ENCODE measurements at places on chromosomes 2 and 18.
A peak's percentile ranks its signal among the peaks of the same experiment; 100 is the strongest.

GRCh38 chr2:101400048-101400447 lies 12.7 kb upstream of the CREG2 start:
- DNase-seq = peak; percentile 93

DNA sequence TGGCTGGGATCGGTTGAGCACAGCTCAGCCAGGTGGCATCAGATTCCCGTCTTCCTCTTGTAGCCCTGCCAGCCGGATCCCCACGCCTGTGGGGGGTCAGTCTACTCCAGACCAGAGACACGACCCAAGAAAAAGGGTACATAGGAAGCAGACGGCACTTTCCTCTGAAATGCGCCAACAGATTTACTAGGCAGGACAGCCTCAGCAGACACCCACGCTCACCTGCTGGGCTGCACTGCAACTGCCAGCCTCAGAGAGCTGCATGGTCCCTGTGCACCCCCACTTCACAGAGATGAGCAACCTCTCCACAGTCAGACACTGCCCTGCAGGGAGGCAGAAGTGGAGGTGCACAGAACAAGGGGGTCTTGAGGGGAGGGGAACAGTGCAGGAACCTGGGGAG lies 75.7 kb upstream of the OTOS start:
- no peak for DNase-seq

DNA sequence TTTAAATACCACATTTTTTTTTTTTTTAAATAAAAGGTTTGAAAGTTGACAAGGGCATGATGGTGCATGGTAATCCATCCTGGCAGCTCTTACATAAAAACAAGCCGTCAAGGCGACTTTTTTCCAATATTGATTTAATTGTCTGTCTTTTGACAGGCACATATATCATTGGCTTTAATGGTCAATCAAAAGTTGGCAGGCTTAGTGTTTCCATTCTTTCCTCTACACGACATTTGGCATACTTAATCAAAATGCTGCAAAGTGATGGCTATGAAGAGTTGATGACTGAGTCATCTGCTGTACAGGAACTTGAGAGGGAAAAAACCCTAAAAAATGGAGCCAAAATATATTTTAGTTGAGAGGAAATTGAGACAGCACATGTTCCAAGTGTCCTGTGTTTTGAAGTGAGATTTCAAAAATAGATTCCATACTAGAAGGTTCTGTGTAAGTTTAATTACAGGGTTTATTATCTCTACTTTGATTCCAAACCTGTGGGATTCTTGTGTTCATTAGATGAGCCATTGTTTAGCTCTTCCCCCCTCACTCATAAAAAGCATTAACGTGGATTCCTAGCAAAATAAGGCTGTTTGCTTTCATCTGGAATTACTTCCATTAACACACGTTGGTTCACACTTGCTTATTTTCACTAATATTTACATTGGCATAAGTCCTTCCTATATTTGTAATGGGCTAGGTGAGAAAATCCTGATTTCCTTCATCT lies 3.2 kb downstream of the TSHZ1 start:
- DNase-seq = no peak

DNA sequence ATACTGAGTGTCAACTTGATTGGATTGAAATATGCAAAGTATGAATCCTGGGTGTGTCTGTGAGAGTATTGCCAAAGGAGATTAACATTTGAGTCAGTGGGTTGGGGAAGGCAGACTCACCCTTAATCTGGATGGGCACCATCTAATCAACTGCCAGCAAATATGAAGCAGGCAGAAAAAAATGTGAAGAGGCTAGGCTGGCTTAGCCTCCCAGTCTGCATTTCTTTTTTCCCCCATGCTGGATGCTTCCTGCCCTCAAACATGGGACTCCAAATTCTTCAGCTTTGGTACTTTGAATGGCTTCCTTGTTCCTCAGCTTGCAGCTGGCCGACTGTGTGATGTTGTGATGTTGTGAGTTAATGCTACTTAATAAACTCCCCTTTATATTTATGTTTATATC lies 577.4 kb downstream of the CPS1 start:
- no peak for DNase-seq

DNA sequence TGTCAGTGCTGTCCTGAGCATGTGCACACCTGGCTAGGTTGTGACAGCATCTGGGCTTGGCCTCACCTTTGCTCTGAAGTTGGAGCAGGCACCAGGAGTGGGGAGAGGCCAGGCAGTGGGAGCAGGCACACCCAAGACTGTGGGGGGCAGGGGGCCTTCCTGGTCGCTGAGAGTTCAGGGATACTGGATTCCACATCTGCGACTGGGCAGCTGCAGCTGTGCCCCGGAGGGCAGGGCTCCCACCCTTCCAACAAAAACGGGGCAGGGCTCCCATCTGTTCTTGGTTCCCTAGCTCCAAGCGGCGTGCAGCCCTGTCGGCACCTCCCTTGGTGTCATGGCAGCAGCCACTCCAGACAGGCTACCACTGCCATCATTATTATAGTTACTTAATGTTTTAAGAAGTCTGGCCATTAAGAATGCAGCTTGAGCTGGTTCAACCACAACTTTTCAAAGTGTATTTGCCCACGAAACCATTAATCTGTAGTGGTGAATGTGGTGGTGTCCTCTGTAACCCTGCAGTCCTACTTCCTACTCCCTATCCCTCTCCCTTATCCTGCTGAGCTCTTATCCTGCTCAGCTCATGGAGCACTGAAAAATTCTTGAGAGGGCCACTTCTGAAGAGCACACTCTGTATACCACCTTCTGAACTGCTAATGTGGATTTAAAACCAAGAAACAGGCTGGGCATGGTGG lies 48.0 kb upstream of the RAB1A start:
- DNase-seq = no peak

- no peak for DNase-seq
These were observed 18.2 kb upstream of the CCBE1 start for GRCh38 chr18:59715445-59715844.

- peak; percentile 35 for DNase-seq
These were observed 239.1 kb downstream of the ASXL3 start for GRCh38 chr18:33817096-33817495.

DNA sequence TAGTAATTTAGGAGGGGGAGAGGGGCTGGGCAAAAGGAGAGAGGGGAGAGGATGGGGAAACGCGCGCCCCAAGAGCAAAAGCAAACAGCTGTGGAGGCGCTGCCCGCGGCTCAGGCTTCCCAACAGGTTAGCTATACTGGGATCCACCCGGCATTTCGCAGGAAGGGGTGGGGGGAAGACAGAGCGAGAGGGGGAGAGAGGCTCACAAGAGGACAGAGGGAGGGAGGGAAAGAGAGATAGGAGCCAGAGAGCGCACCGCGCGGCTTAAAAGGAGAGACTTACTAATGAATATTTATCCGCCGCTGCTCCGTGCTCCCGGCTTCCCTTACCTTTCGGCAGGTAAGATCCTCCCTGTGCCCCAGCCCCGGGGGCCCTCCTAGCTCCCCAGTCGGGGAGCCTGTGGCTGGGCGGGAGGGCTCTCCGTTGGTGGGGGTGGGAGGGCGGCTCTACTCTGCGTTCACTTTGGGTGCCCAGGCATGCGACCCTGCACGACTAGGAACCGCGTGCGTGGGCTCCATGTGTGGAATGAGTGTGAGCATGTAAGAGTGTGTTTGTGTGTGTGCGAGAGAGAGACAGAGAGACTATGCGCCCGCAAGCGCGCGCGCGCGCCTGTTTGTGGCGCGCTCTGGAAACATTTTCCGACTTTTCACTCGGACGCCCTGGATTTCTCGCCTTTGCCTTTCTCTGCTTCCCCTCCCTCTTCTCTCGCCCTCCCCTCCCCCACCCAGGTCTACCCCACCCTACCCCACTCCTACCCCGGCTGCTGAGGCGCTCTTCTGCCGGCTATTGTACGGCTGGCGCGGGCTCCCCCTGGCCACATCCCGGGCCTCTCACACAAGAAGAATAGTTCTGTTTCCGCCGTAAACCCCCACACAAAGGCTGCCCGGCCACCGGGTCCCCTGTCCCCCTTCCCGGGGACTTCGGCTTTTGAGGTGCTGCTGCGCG lies 7.2 kb upstream of the SIX3 start:
- DNase-seq = no peak

GRCh38 chr2:88568179-88568578 lies 59.1 kb downstream of the EIF2AK3 start:
- DNase-seq = no peak

DNA sequence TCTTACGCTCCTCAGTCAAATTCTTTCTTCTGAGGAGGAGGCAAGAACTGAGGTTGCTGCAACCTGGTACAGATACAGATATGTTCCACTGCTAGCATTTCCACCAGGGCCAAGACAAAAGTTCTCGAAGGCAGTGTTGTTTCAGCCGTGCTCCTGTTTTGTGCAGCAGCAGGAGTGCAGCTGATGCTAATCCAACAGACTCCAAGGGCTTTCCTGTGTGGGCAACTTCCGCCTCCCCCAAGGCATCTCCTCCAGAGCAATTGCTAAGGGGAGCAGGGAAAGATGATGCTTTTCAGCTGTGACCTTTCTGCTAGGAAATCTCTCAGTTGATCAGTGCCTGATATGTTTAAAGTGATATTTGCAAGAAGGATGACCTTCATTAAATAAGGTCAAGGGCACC lies 52.6 kb upstream of the DAPL1 start:
- no peak for DNase-seq

GRCh38 chr2:217994776-217995274 lies 8.0 kb downstream of the TNS1 start:
- peak; percentile 55 for DNase-seq

DNA sequence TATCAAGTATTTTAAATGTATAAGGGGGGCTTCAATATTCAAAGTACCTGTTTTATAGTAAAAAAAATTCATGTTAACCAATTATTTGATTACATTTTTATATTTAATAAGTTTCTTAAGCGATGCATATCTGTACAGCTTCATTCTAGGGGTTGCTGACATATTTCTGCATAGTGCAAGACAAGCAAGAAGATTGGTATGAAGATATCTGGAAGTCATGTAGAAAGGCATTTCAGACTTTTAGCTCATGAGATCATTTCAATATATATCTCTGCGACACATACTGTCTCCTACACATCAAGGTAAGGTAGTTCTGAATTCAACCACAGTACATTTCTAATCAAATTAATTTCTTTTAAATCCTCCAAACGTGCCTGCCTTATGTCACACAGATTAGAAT lies 73.1 kb downstream of the MEMO1 start:
- no peak for DNase-seq

DNA sequence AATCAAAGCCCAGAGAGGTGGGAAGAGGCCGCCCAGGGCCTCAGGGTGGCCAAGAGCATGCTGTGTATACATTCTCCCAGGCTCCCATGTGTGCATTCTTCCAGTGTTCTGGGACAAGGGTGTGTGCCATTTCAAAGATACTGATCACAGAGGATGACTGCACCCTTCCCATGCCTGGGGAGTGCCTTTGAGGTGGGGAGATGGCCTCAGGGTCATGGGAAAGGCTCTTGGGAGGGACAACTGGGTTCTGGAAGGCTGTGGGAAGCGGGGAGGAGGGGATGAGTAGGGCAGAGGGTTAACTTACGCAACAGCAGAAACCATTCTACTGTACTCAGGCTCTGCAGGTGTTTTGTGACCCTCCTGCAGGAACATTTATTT lies 40.9 kb downstream of the KLHL29 start:
- no peak for DNase-seq
